IPS-NIHi11 (cell line): ENCODE measurements at places on chromosomes 13 and 19.
A peak's percentile ranks its signal among the peaks of the same experiment; 100 is the strongest.

- DNase-seq = no peak
These were observed 39.0 kb downstream of the RNASEH2B start for GRCh38 chr13:50948601-50949000.

- DNase-seq = no peak
These were observed 73.0 kb downstream of the GADD45B start for GRCh38 chr19:2548966-2549365.

DNA sequence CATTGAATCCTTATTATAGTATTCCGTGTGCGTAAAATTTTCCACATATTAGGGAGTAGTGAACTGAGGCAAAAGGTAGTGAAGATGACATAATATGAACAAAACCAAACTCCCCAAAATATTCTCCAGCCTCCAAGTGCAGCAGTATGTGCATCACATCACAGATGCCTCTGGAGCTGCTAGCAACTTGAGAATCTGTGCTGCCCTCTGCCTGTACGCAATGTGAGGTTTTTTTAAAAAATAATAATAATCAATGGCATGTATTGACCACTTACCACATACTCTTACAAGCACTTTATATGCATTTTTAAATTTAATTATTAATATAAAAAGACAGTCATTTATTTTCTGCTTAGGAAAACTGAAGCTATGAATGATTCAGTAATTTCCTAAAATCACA, 583.0 kb upstream of the SPRY2 start:
- DNase-seq = peak; percentile 9

- DNase-seq = no peak
These were observed 4.1 kb downstream of the AZU1 start for GRCh38 chr19:831407-832369.

- DNase-seq = no peak
These were observed 69.8 kb downstream of the DPY19L3 start for GRCh38 chr19:32475141-32476031.

GRCh38 chr19:58332697-58333096, 5.9 kb downstream of the ZSCAN22 start:
- no peak for DNase-seq

DNA sequence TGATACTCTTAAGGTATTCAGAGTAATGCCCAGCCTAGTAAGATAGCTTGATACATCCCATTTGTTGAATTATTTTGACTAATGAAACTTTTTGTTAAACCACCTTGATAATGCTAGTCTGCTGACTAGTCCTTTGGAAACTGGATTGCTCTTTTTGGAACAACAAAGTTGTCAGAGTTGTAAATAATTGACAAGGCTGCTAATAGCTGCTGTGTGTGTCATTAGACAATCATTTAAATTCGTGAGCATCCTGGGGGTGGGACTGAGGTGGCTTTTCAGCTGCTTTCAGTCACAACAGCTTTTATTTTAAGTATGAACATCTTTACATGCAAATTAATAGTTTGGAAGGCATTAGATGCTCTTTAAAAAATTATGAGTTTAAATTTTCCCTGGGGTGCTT, 153.5 kb downstream of the HS6ST3 start:
- DNase-seq = no peak

GRCh38 chr19:47539747-47540311, 25.0 kb upstream of the NAPA start:
- DNase-seq = no peak

DNA sequence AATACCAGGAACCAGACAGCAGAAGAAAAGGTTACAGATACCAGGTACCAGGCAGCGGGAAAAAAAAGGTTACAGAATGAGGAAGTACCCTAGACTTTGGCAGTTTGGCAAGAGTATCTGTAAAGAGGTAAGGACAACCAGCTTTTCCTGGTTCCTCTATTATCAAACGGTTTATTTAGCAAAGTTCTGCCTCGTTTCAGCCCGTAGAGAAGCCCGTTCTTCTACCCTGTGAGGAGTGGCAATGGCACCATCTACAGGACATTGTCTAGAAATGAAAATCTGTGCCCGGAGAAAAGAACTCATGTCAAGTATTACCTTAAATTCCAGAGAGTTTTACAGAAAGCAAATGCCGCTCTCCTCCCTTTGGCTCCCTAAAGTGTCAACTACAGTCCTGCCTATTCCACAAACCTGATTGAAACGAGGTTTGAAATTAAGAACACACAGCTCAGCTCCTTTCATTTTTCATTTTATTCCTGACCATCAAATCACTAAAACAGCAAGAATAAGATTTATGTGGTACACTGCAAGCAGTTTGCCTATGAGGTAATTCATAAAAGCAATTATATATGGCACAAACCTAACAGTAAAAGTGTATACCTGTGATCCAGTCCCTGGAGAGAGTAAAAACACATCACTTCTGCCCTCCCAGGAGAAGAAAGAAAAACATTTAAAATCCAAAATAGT, 226.3 kb downstream of the SLC7A1 start:
- DNase-seq = peak; percentile 32

DNA sequence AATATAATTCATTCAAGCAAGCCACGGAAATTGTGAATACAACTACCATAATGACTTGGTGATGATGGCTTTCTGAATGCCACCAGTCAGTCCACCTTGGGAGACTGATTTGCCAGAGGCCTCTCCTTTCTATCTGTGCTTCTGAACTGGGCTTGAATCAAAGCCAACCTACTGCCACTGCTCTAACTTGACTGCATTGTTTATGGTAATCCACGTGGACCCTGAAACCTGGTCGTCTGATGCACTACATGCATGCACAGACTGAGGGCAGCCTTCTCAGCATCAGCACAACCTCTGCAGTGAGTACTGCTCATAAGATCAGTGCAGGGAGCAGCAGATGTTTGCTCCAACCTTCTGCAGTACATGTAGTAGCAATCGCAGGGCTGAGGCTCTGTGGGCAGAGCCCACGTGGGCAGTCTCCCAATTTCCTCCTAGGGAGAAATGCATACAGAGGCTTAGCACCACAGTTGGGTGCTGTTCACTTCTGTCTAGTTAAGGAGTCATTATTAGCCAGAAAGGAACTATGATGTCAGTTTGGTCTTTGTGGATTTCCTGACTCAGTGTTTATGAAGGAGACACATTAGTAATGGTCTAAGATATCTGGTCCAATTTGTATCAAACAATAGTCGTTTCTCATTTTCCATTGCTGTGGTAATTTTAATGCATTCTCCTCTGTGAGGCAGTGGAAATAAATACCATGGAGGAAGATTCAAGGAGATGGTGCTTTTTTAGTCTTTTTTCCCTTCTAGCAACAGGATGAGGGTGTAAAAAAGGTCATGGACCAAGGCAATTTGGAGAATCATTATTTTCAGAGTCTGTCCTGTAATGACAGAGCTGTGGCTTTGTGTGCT, 82.5 kb downstream of the AKAP11 start:
- DNase-seq = peak; percentile 23

DNA sequence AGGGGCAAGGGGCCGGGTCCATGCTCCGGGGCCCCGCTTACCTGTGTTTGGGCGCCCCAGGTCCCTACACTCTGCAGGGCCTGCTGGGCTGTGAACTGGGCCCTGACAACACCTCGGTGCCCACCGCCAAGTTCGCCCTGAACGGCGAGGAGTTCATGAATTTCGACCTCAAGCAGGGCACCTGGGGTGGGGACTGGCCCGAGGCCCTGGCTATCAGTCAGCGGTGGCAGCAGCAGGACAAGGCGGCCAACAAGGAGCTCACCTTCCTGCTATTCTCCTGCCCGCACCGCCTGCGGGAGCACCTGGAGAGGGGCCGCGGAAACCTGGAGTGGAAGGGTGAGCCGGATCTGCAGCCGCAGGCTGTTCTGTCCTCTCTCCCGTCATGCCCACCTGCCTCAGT, 1.7 kb downstream of the FCGRT start:
- DNase-seq = no peak

GRCh38 chr19:17775991-17776803, 18.7 kb upstream of the B3GNT3 start:
- no peak for DNase-seq

- DNase-seq = peak; percentile 36
These were observed 13.6 kb upstream of the ZNF611 start for GRCh38 chr19:52748336-52748950.

DNA sequence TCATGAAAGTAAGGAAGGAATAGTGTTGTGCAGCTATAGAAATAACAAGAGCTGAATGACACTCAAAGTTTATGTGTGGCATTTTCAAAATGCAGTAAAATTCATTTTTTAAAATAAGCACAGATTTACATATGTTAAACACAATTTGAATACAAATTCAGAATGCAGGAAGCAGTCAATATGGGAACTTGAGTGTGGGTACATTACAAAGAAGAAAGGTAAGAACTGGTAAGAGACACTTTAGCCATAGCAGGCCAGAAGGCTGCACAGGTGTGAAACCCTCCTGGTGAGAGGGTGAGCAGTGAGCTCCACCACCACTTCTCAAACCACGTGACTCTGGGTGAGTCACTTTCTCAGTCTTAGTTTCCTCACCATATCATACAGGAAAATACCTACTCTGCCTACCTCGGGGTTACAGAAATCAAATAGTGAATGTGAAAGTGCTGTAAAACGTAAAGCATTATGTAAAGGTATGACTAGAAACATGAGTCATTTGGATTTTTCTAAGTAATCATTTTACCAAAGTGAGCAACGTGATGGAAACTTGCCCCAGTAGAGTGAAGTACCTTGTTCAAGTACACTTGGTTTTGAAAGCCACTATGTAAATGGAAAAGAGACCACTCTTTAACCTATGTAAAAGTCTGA, 40.5 kb downstream of the USP12 start:
- no peak for DNase-seq

DNA sequence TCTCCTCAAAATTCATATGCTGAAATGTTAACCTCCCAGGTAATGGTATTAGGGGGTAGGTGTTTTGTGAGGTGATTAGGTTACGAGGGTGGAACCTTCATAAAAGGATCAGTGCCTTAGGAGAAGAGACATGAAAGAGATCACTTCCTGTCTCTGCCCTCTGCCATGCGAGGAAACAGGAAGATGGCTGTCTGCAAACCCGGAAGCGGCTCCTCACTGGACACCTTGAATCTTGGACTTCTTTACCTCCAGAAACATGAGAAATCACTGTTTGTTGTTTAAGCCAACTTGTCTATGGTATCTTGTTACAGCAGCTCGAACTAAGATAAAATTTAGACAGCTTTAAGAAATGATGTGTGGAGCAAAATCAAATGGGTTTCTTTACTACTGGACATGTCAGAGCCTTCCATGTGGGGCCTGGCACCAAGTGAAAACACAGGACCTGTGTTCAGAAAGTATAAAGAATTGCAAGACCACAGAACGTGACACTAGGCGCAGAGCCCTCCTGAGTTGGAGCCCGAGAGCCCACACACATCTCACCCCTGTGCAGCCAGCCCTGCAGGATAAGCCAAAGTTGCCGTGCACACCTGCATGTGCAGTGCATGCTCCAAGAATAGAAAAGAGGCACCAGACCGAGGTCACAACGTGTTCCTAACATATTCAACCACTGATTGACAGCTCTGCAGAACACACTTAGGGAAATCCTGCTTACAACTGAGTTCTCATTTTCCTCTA, 112.5 kb upstream of the UQCRFS1 start:
- DNase-seq = no peak

GRCh38 chr13:103104340-103104739, 38.1 kb upstream of the SLC10A2 start:
- DNase-seq = peak; percentile 10

DNA sequence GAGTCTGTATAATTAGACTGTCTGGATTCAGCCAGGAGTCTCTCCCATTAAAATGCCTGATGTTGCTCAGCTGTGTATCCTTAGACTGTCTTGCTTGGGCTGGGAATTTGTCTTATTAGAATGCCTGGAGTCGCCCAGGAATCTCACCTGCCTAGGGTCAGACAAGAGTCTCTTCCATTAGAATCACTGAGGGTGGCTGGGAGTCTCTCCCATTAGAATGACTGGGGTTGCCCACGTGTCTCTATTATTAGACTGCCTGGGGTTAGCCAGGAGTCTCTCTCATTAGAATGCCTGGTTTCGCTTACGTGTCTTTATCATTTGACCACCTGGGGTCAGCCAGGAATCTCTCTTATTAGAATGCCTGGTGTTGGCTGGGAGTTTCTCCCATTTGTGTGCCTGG, 1450.0 kb downstream of the UQCRFS1 start:
- DNase-seq = no peak

GRCh38 chr13:83216479-83217245, 665.6 kb downstream of the SLITRK1 start:
- DNase-seq = no peak

DNA sequence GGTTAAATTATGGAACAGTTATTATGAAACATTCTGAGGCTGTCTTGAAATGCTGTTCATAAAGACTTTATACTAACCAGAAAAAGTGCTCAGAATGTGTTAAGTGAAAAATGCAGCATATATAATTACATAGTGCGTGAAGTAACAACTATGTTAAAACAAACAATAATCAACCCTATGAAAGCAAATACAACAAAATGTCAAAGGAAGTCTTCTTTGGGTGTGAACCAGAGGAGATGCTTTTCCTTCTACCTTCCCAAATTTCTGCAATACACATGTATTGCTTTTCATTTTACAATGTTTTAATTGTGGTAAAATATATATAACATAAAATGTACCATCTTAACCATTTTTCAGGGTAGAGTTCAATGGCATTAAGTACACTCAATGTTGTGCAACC, 45.7 kb downstream of the F2RL3 start:
- DNase-seq = no peak

DNA sequence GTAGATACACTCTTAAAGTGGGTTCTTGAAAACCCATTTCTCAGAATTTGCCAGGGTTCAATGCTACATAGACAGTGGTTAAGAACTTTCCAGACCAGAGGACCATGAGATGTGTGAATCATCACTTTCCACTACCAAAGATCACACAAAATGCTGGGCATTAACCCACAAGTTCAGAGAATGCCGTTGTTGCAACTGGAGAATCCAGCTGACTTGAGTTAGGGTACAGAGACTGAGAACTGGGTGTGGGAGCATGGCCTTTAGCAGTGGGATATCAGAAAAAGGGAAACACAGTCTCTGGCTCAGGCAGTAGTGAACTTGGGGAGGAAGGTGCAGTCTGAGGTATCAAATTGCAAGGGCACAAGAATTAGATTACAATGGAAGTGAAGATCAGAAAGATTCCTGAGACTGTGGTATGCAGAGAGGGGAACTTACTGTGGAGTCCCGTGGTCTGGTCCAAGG, 51.5 kb upstream of the WDFY2 start:
- peak; percentile 35 for DNase-seq

GRCh38 chr13:86848716-86849115, 822.5 kb upstream of the SLITRK5 start:
- DNase-seq = no peak

DNA sequence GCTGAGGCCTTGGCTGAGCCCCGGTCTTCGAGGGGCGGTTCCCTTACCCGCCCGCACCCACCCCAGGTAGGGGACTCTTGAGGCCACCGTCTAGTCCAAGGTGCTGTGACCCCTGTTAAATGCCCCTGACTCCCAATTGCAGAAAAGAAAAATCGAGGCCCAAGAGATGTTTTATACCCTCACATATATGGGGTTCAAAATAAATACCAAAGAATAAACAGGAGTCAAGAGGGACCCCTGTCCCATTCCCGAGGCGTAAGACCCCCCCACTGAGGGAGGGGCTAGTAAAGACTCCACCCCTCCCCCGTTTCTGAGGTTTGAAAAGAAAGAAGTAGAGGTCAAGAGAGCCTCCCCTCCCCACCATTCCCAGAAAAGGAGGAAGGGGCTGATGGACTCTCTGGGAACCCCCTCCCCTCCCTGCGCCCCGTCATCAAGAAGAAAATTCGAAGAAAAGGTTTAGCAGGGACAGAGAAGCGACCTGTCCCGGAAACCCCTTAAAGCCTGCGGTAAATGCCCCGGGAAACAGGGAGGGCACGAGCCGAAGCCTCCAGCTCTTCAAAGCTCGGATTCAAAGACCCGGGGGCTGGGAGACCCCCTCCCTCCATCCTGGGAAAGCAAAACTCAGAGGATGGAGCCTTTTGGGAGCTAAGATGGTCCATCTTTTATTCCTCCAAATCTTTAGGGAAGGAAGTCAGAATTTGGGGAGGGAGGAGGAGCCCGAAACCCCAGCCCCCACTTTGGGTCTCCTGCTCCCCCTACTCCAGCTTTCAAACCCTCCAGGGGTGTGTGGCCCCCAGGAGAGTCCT, 755 bp upstream of the RAB3A start:
- peak; percentile 43 for DNase-seq
